ENCODE measurements at places on chromosomes 16 and 17.

- no peak for DNase-seq
Measured at GRCh38 chr17:4768298-4768697, 3.4 kb upstream of the TM4SF5 start.

- DNase-seq, result no peak
Measured at GRCh38 chr17:28849281-28849680, 5.5 kb upstream of the ERAL1 start.

GRCh38 chr17:34549966-34550365, 29.4 kb upstream of the TMEM132E start:
- no peak for DNase-seq

GRCh38 chr17:81429821-81430551, 34.7 kb downstream of the BAHCC1 start:
- no peak for DNase-seq

GRCh38 chr16:68884861-68885720, 41.8 kb downstream of the TANGO6 start:
- no peak for DNase-seq

GRCh38 chr16:66447491-66447890, 20.4 kb downstream of the BEAN1 start:
- DNase-seq, result no peak

DNA sequence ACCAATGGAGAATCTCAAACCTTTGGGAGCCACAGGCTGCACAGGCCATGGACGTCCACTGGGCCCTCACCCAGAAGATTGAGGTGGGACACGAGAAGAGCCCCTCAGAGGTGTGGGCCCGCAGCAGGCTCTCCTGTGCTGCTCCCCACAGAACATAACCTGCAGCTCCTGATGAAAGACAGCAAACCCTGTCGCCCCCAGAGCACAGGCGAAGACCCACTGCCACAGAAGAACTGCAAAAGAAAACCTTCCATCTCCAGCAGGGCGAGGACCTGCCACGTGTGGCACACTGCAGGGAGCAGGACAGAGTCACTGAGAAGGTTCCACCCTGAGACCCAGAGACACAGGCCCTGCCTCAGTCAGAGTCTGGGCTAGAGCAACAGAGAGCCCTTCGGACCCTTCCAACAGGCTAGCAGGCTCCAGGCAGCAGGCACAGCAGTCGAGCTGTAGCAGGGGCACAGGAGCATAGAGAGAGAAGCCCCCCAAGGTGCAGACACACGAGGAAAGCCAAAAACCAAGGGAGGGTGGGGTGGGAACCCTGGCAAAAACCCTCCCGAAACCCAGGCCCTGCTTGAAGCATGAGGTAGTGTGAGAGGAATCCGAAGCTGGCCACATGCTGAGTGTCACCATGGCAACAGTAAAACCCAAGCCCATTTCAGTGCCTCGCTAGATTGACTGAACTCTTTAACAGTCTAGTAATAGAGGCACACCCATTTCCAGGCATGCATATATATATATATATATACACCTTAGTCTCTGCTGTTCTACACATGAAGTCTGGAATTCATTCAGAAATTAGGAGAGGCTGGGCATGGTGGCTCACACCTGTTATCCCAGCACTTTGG, 60.0 kb upstream of the CHMP6 start:
- DNase-seq, result no peak

- no peak for DNase-seq
Measured at GRCh38 chr17:77144227-77144626, 3.5 kb downstream of the SEC14L1 start.

GRCh38 chr17:36989173-36989572, 40.4 kb downstream of the AATF start:
- DNase-seq, result no peak

Data from CD4-positive, CD25-positive, alpha-beta regulatory T cell (primary cell).